Stimulated activated CD4-positive, alpha-beta T cell treated with anti-CD3 and anti-CD28 coated beads, TNF-alpha, amount 100 ng/mL, for 24 hours (primary cell): ENCODE measurements at places on chromosomes 6 and 20.

GRCh38 chr6:18309046-18309445 is 44.7 kb upstream of the DEK start:
- no peak for DNase-seq

GRCh38 chr6:33692760-33693158 is 18.7 kb downstream of the UQCC2 start:
- DNase-seq: peak; percentile 67

GRCh38 chr6:42295181-42295580 is 77.5 kb upstream of the MRPS10 start:
- DNase-seq: no peak

DNA sequence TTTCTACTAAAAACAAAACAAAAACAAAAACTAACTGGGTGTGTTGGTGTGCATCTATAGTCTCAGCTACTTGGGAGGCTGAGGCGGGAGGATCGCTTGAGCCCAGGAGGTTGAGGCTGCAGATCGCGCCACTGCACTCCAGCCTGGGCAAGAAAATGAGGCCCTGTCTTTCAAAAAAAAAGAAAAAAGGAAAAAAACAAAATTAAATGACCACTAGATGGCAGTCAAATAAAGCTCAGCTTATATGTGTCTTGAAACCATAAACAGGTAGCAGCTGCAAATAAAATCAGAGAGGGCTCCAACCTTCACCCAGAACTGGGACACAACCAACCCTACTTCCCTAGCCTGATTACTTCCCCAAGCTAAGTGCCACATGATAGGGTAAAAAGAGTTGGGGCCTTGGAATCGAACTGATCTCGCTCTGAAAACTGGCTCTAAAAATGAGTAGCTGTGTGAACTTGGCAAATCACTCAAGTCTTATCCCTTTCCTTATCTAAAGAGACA is 67.1 kb upstream of the ADGRF4 start:
- DNase-seq: no peak

- DNase-seq: no peak
These were observed 12.8 kb downstream of the TPD52L2 start for GRCh38 chr20:63877755-63878470.

- DNase-seq: no peak
These were observed 252.6 kb downstream of the MYLK4 start for GRCh38 chr6:2497922-2498623.

- DNase-seq: no peak
These were observed 62.8 kb upstream of the SCP2D1 start for GRCh38 chr20:18750735-18751134.

DNA sequence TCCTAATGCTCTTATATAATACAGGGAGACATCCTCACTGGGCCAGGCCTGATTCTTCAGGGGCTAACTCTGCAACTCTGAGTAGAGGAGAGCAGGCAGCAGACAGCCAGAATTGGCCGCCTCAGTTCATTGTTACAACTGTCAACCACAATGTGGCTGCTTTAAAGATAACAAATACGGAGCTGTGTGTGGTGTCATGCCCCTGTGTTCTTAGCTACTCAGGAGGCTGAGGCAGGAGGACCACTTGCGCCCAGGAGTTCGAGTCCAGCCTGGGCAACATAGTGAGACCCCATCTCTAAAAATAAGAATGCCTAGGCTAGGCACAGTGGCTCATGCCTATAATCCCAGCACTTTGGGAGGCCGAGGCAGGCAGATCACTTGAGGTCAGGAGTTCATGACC is 34.3 kb downstream of the CEP250 start:
- DNase-seq: no peak

- no peak for DNase-seq
These were observed 24.5 kb downstream of the MAP3K5 start for GRCh38 chr6:136767570-136768309.
